Mesothelial cell of epicardium (in vitro differentiated cells): ENCODE measurements at places on chromosomes 2 and 18.

GRCh38 chr18:48036226-48036625 is 105.8 kb upstream of the SMAD2 start:
- H3K27me3 ChIP-seq, result peaks cover 3% of the 10 kb centered on the region
- H3K4me1 ChIP-seq, result peaks cover 19% of the 10 kb centered on the region
- H3K36me3 ChIP-seq, result no peaks in the 10 kb centered on the region
- no peak overlapping the region for H3K27ac ChIP-seq
- no peak overlapping the region for H3K4me3 ChIP-seq
- DNase-seq, result no peak

- H3K36me3 ChIP-seq, result no peaks in the 10 kb centered on the region
- H3K4me1 ChIP-seq, result no peaks in the 10 kb centered on the region
- no peak for DNase-seq
- H3K4me3 ChIP-seq, result no peak overlapping the region
Observed at GRCh38 chr2:11901351-11902069, 155.1 kb downstream of the LPIN1 start.

GRCh38 chr2:225113371-225114015 is 71.2 kb upstream of the DOCK10 start:
- H3K36me3 ChIP-seq, result no peaks in the 10 kb centered on the region
- H3K4me3 ChIP-seq, result no peak overlapping the region
- no peak for DNase-seq
- H3K4me1 ChIP-seq, result no peaks in the 10 kb centered on the region

- DNase-seq, result no peak
- H3K4me1 ChIP-seq, result no peaks in the 10 kb centered on the region
- H3K36me3 ChIP-seq, result no peaks in the 10 kb centered on the region
Observed at GRCh38 chr2:65121-65520, 18.8 kb upstream of the FAM110C start.

GRCh38 chr18:23881778-23882177 is 132.8 kb upstream of the TTC39C start:
- H3K4me3 ChIP-seq, result no peak overlapping the region
- no peak for DNase-seq
- no peaks in the 10 kb centered on the region for H3K36me3 ChIP-seq
- H3K4me1 ChIP-seq, result peaks cover 43% of the 10 kb centered on the region
